ENCODE measurements at places on chromosomes 4 and X.

DNA sequence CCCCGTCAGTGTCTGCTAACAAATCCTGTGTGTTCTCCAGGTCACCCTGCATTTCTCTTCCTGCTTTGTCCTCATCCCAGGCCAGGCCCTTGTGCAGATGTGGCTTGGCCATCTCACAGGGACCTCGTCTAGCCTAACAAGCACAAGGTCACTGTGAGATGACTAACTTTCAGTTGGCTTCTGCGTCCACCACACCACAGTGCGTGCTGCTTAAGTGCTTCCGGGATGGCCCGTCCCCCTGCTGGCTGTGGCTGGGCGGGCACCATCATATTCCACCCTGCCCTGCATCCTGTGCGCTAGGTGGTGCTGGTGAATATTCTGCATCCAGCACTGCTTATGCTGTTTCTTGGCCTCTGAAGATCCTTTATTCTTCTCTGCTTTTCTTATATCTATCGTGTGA lies 33.8 kb downstream of the RBBP7 start:
- no peak for DNase-seq

GRCh38 chr4:108130955-108131354 lies 37.8 kb downstream of the LEF1 start:
- DNase-seq: no peak

DNA sequence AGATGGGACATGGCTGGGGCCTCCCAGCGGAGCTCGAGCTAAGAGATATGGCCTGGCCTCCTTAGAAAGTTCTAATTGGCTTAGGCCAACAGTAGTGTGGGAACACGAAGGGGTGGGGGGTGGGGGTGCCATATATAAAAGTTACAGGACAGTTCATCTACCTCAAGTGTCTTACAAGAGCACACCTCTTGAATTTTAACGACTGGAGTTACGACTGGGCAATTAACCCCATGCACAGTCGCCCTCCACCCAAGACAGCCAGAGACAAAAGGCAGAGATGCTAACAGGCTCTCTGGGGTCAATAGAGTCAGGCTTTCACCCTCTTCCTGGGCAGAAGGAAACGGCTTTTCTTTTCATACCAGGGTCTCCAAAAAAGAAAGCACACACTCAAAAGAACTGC lies 302.2 kb downstream of the BCOR start:
- DNase-seq: no peak

- DNase-seq: no peak
Measured at GRCh38 chrX:124194199-124194598, 138.3 kb upstream of the TEX13D start.

DNA sequence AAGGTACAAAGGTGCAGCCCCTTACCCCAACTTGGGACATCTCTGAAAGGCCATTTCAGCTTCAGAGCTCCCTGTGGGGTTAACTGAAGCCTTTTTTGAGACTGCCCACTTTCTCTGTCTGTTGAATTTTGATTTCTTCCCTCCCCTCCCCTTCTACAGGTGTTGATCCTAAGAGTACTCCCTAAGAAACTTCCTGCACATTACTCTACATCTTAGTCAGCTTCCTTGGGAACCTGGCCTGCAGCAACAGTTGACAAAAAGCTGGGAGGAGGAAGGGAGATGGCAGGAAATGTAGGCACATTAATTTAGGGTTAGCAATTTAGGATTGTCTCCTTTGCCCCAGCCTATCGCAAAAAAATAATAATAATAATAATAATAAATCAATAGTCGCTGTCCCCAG lies 1.2 kb upstream of the IDS start:
- DNase-seq: no peak

GRCh38 chrX:19863857-19864223 lies 23.6 kb downstream of the SH3KBP1 start:
- DNase-seq: no peak

GRCh38 chrX:39675619-39676018 lies 422.1 kb downstream of the BCOR start:
- no peak for DNase-seq

GRCh38 chrX:13752141-13752540 lies 17.6 kb downstream of the OFD1 start:
- DNase-seq: no peak

DNA sequence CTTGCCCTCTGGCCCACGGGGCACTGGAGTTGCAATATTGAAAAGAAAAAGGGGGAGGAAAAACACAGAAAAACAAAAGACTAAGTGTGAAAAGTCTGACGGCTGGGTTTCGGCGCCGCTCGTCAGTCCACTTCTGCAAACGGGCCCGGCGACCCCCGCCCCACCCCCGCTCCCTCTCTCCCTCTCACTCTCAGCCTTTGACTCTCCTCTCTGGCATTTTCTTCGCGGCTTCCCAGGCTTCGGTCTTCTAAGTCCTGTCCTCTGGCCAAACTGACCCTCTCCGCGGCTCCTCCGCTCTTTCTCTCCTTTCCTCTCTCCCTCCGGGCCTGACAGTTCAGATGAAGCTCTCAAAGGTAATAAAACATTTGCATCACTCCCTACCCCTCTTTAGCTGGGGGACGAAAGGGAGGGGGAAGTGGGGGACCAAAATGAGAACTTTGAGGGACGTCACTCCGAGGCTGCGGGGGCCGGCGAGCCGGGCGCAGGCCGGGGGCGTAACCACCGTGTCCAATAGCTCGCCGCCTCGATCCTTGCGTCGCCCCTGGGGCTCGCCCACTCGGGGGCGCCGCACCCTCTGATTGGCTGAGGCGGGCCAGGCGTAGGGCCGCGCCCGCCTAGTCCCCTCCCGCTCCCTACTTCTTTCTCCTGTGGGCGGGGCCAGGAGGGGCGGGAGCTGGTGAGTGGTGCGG lies at the start of gene NKX6-1:
NKX6-1 (minus strand) TSS at position 358 of the 689 bp plus-strand sequence. CDS start 1,064 bp downstream, outside the sequence.
- DNase-seq: peak; percentile 74

DNA sequence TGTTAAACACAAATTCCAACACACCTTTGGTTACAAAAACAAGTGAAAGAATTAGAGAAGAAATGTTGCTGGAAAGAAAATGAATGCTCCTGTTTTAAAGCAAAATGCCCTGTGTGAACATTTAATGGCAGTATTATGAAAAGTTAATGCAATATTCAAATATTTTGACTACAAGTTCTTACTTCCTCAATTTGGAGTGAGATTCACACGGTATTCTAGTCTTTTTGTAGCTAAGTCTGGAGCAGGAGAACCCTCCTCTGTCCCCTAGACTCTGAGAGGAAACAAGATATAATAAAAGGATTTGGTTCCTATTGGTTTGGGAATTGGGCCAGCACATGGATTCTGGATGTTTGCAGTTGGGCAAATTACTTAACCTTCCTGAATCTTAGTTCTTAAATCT lies 12.7 kb downstream of the MAD2L1 start:
- no peak for DNase-seq

DNA sequence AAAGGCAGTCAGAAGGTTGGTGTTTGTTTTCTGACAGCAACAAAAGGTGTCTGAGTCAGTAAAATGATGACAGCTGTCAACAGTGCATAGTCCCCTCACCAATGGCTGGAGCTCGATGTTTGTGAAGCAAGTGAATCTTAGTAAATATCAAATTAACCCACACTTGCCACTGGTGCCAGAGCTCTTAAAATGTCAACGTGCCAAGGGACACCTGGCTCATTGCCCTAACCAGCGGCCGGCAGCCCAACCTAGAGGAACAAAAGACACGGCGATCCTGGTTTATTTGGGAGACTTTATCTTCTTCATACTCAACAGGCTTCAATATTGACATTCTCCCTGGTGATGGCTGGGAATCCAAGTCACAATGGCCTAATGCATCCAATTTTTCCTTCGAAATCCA lies 143.4 kb downstream of the CPEB2 start:
- no peak for DNase-seq

DNA sequence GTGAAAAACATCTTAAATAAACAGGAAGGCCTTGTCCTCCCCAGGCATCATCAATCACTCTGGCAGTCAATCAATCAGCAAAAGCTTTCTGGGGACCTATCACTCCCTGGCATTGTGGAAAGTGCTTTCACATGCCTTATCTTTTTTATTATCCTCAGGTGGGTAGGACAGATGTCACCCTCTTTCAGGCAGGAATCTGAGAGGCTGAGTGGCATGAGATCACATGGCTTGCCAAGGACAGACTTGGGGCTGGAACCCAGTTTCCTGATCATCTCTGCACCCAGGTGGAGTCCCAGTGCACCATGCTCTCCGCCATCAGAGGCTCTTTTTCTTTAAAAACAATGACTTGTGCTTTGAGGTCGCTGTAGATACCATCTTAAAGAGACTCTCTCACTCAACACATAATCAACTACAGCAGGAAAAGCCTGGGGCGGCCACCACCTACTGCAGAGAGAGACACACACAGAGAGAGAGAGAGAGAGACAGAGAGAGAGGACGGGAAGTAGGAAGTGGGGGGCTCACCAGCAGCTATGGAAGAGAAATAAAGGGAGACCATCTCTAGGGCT lies 282.7 kb downstream of the PTTG2 start:
- no peak for DNase-seq

DNA sequence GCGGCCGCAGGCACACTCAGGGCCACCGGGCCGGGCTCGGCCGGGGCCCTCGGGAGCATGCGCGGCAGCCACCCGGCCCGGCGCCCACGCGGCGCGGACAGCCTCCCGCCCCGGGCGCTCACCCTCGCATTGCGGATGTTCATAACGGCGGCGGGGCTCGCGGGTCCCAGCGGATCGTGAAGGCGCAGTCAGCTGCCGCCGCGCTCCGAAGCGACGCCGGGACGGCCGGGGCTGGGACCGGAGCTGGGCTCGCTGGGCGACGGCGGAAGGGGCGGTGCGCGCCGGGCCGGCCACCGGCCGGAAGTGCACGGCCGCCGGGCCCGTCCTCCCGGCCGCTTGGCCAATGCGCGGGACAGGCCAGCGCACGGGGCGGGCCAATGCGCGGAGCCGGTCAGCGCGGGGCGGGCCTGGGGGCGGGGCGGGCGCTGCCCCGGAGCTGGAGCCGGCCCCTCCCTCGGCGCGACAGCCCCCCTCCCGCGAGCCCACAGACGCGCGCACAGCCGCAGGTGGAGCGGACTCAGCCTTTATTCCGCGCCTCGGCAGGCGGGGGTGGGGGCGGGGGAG lies at the start of gene NAA10:
NAA10 (minus strand) TSS at position 276 of the 564 bp plus-strand sequence; CDS start at position 143, 133 bp downstream.
- no peak for DNase-seq

DNA sequence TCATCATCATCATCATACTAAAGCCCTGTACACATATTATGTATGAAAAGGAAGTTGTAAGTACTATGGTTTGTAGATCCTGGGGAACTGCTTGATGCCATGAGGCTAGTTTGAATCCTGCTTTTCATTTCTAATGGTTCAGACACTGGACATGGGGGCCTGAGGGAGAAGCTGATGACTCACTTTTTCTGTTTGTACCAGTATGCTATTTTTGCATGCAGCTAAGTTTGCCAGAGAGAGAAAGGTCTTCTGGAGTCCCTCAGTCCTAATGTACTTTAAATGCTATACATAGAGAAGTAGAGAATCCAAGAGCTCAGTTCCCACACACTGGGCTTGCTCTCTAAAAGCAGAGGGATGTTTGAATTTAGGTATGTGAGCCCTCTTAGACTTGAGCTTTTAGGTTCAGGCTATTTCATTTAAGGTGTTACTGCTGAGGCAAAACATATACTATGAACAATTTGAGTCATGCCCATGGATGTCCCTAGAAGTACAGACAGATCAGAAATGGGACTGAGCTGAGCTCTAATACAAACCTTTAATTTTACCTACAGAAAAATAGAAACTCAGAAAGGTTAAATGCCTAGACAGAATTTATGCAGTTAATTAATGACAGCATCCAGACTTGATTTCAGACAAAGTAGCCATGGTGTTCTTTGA lies 17.6 kb upstream of the HS3ST1 start:
- no peak for DNase-seq

GRCh38 chrX:40008791-40009461 lies 88.8 kb downstream of the BCOR start:
- no peak for DNase-seq

DNA sequence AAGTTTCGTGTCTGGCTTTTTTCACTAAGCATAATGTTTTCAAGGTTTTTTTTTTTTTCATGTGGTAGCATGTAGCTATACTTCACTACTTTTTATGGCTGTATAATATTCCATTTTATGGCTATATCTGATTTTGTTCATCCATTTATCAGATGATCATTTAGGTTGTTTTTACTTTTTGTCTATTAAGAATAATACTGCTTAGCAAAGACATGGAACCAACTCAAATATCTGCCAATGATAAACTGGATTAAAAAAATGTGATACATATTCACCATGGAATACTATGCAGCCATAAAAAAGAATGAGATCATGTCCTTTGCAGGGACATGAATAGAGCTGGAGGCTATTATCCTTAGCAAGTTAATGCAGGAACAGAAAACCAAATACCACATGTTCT lies 32.7 kb upstream of the ZNF280C start:
- no peak for DNase-seq

DNA sequence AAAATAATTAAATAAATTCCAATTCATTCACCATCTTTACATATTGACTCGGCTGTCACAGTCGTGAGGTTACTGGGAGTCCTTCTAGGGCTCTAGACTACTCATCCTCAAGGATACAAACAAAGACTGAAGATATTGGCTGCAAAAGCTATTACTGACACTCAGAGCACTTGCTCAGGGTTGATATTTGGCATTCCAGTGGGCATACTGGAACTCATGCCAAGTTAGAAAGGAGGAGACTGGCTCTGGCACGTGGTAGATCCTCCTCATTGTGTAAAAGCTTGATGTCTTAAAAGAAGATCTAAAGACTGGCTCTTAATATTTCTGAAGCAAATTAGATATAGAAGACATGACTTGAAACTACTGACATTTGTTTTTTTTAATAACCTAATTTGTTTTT lies 172.7 kb downstream of the GPM6A start:
- no peak for DNase-seq

DNA sequence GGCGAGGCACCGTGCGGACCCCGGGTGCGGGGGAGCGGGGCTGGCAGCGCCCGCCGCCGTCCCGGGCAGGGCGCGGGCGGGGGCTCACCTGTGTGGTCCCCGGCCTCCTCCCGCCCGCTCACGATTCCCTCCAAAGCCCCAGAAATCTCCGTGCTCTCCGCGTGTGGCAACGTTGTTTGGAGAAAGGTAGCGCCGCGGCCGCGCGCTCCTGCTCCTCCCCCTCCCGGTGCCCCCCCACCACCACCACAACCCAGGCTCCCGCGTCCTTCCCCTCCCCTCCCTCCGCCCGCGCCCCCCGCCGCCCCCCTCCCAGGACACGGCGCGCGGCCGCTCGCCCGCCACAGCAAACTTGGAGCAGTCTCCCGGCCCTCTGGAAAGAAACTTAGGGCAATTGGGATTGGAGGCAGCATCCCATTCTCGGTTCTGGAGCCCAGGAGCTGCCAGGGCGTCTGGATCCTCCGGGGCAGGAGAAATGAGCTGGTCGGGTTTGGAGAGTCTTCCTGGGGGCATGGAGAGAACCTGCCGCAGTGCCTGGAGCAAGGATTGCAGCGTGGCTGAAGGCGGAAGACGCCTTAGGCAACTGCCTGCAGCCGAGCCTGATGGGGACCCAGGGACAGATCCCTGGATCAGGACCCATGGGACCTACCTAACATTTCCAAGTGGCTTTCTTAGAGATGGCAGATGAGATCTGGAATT lies 855 bp downstream of the KLF3 start:
- DNase-seq: no peak

DNA sequence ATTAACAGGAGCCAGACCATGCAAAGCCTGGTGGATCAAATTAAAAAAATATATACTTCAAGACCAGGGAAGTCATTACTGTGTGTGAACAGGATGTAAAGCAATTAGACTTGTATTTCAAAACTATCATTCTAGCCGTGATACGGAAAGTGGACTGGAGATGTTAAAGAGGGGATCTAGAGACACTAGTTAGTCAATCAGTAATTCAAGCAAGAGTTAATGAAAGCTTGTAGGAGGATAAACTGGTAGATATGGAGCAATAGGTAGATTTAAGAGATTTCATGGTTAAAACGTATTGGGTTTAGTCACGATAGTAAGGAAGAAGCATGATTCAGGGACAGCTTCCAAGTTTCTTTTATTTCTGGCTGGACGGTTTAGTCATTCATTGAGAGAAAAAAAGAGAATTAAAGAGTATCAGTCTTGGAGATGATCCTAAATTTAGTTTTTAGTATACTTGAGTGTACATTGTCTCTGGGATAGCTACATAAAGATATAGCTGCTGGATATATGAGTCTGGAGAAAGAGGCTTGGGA lies 3.9 kb downstream of the MAD2L1 start:
- no peak for DNase-seq
